Dorsolateral prefrontal cortex (tissue), 122 donors: ENCODE measurements at places on chromosomes 16 and 17.
A peak's percentile ranks its signal among the peaks of the same experiment; 100 is the strongest.

DNA sequence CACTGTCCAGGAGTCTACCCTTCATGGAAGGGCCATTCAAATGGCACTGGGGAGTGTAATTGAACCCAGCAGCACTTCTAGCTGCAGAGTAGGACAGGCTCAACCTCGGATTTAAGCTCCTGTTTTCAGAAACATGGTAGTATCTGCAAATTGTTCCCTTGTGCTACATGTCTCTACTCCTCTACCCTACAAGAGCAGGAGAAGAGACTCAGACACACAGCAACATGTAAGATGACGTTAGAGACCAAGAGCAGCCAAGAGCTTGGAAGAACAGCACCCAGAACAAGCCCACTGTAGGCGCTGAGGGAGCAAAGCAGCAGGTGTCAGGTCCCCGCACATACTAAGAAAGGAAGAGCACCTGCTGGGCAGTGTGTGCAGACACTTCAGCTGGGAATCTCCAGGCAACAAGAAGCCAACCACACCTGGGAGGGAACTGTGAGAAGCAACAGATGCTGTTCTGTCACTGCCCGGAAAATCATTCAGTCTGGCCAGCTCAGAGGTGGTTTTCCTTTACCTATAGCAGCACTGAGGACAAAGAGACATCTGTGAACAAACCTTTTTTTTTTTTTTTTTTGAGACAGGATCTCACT lies 35.6 kb upstream of the MNT start:
- no peak for DNase-seq

DNA sequence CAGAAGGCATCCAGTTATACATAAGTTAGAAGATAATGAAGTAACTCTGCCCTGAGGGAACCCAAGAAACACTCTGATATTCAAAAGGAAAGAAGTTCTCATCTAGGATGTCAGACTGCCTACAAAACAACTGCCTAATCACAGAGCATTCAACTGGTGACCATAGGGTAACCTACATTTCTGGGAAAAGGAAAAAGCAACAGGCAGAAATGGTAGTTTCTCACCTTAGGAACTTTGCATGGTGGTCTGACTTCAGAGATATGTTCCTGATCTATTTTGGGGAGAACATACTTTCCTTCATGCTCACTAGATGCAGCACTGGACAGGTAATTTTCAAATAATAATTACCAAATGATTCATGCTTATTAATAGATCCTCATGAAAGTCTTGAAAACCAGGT lies 16.5 kb downstream of the RNF43 start:
- no peak for DNase-seq

DNA sequence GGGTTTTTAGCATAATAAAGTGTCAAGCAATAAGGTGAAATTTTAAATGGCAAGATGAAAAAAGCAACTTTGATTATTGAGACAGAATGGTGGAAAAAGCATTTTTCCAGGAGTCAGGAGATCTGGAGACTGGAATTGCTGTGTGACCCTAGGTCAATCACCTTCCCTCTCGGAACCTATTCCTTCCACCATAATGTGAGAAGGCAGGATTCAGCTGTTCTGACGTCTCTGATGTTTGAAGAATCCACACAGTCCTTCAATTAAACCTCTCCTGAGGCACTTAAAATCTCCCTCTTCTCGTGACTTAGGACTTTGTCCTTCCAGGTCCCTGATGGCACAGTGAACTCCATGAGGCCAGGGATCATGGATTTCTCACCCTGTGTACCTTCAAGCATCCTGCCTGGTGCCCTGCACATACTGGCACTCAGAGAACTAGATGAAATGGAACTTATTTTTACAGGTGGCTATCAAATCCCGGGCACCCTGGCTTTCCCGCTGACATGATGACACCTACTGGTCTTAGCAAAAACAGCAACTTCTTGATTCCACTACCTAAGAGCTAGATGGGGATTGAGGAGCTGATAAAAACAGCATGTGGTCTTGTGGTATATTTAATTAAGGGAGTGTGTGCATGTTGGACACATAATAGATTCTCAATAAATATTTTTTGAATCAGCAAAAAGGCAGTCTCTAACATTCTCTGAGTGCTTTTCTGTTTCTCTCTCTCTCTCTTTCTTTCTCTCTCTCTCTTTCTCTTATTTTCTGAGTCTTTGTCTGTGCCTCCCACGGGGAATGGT lies 2.3 kb upstream of the CCDC182 start:
- DNase-seq: peak; percentile 42

DNA sequence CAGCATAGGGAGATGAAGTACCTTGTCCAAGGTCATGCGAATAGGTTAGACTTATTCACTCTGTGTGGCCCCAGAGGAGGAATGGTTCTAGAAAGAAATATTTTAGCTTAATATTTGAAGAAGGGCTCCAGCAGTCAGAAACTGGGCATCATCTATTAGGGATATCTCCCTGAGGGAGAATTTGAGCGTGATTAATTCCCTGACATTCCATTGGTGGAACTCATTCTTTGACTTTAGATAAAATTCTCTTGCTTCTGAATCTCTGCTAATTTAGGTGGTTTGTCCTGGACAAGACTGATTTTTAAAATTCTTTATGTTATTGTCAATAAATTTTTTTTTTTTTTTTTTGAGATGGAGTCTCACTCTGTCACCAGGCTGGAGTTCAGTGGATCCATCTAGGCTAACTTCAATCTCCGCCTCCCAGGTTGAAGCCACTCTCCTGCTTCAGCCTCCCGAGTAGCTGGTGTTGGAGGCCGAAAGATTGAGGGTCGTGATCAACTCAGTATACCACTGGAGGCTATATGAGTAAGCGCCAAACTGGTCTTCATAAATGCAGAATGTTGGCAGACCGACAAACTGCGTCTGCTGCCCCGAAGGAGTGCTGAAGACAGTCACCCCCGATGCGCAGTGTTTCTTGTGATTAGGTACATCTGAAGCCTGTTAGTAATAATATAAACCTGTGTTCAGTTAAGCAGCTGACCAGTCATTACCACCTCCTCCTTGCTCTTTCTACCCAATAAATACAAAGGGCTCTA lies 267.9 kb upstream of the HSBP1 start:
- no peak for DNase-seq

GRCh38 chr17:58279736-58280479 lies 827 bp downstream of the MPO start:
- DNase-seq: no peak

- DNase-seq: no peak
Observed at GRCh38 chr17:81249223-81250040, 10.3 kb downstream of the NDUFAF8 start.

DNA sequence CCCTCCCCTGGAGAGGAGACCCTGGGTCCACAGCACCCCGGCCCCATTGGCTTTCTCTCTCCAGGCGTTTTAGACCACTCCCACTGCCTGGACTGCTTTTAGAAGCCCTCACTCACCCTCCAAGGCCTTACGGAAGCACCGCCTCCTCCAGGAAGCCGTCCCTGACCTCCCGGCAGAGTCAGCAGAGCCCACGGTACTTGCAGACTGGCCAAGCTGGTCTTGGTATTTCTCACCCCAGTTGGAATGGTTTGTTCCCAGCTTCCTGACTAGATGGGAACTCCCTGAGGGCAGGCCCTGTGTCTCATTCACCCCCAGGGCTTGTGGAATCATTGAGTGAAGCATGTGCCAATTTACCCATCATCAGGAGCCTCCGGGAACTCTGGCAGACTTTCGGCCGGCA lies 9.2 kb downstream of the SCGB1C2 start:
- peak; percentile 1 for DNase-seq

GRCh38 chr17:917391-917811 lies 62.2 kb downstream of the NXN start:
- no peak for DNase-seq

DNA sequence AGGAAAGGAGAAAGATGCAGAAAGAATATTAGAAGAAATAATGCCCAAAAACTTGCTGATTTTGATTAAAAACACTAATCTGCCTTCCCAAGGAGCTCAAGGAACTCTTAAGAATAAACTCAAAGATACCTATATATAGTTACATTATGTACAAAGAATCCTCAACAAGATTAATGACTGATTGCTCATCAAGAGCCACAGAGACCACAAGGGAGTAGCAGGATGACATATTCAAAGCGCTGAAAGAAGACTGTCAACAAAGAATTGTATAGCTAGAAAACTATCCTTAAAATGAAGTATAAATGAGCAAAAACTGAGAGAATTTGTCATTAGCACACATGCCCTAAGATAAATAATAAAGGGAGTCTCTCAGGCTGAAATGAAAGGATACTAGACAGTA lies 6.2 kb downstream of the LPCAT2 start:
- no peak for DNase-seq

DNA sequence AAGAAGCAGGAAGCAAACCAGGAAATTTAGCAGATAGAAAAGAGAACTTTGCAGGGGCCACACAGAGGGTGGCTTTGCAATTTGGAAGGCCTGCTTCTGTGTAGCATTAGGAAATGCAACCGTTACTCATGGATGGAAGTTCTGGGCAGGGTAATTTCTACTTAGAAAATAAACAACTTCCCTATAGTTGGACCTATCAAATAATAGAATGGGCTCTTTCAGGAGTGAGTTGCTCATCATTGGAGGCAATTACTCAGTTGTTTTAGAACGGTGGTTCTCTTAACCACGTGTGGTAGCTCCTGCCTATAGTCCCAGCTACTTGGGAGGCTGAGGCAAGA lies 25.8 kb upstream of the HS3ST2 start:
- DNase-seq: no peak

DNA sequence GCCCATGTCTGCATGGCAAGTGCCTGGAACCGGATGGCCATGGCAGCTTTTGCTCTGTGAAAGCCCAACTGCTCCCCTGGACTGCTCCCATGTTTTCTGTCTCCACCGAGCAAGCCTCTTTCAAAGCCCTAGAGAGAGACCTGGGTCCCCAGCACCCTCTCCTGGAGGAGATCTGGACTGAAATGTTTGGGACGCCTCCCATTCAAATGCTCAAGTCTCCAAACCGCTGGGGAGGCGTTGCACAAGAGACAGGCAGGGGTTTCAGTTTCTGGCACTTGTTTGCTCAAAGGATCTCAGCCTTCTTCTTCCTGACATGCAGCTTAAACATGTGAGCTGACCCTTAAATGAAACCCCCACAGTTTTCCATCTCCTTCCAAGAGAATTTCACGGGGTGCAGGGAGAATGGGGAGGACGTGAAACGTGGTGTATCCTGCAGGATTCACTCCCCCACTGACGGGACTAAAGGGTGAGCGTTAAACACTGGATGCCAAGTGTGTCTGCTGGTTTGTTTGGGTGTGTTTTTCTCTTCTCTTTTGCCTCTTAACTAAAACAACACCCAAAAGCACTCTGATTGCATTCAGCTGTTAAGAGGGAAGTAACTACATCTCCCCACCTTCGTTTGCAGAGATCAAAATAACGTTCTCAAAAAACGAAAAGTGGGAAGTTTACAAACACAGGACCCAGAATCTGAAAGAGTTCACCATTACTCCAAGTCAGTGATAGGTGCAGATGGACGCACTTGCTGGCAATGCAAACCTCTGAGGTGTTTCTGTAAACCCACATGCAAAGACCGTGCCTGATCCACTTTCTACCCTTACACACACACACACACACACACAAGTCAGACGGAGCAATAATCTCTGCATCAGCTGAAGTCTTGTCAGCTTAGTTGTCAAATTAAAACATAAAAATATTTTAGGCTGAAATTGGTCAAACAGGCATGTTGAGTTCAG lies 256.9 kb downstream of the C16orf95 start:
- DNase-seq: no peak

DNA sequence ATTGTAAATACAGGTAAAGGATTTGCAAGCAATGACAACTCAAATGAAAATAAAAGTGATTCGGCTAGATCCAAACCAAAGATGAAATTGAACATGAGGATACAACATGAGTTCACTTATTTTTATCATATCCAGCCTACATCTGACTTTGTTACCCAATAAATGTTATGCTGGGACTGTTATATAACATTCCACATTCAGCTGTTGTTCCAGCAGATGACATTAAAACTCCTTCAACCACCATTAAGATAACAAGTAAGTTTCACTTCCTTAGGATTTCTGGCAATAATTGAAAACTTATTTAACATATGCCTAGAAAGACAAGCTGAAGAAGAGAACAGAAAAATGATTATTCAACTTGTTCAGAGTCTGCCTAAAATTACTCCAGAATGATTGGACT lies 729.4 kb downstream of the CDH11 start:
- no peak for DNase-seq

GRCh38 chr17:4591529-4591928 lies 7.2 kb downstream of the SMTNL2 start:
- DNase-seq: no peak

DNA sequence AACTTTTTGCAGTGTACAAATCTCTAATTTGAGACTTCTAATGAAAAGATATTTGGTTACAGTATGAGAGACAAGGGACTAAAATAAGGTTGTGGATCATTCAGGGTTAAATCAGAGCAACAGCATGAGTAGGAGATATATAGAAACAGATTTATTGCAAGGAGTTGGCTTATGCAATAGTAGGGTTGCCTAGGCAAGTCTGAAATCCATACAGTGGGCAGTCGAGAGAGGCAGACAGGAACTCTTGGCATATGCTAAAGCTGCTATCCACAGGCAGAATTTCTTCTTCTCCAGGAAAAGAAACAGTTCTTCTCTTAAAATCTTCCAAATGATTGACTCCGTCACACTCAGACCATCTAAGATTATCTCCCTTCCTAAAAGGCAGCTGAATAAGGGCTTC lies 500.8 kb downstream of the MAF start:
- no peak for DNase-seq

DNA sequence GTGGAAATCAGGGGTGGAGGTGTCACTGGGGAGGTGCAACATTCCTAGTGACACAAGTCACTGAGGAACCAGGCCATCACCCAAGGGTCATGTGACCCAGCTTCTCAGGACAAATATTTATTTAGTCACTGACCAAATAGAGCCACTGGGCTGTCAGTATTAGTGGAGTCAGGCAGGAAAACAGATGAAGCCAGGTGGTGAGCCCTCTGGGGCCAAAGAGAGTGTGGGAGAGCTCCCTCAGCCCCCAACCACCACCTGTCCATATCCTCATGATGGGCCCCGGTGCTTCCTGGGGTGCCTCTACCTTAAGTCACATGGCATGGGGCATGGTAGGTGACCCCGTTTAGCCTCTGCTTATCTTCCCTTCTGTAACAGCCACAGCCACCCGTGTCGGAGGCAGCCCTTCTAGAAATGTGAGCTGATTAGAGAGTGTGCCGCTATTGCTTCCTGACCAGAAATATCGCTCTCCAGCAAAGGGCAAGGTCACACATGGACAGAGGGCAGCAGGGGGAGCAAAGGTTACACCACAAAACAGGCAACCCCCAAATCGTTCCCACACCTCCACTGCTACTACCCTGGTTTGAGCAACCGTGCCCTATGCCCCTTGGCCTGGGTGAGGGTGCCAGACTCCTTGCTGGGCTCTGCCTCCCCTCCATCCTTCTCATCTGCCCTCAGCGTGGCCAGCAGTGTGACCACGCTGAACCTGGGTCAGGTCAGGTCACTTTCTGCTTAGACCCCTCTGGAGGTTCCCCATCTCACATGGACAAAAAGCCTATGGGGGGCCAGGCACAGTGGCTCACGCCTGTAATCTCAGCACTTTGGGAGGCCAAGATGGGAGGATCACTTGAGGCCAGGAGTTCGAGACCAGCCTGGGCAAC lies 8.6 kb upstream of the AKTIP start:
- DNase-seq: no peak

GRCh38 chr17:38922538-38923297 lies 2.7 kb upstream of the LASP1NB start:
- peak; percentile 41 for DNase-seq
